Mesothelial cell of epicardium (in vitro differentiated cells): ENCODE measurements at places on chromosomes 4 and X.

DNA sequence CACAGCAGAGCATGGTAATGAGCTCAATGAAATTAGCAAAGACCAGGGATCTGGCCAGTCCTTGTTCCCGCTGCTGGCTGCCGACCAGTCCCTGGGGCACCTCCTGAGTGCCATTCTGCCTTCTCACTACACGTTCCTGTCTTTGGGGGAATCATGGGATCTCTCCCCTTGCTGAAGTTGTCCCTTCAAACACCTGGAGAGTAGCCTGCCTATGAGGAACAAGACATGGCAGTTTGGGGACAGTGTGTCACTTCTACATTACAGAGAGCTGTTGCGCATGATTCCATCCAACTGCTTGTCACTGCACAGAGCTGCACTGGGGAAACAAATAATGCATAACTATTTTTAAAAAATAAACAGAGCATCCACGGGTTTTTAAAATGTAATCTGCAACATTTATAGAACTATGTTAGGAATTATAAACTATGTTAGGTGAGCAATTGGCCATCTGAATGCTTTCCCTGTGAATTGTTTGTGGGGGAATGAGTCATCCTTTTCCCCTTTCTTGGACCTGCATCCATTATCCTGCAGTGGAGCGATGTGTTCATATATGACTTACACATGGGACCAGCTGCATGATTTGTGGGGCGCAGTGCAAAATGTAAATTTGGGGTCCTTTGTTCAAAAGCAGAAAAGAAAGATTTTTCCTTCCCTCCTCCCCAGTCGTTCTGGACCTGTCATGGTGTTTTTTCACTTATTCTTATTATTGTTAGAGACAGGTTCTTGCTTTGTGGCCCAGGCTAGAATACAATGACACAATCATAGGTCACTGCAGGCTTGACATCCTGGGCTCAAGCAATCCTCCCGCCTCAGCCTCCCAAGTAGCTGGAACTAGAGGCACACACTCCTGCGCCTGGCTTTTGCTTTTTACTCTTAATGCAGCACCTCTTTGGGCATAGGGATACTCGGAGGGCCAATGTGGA, 115.0 kb upstream of the TBL1X start:
- H3K36me3 ChIP-seq, result no peaks in the 10 kb centered on the region
- H3K27me3 ChIP-seq, result no peaks in the 10 kb centered on the region
- no peak overlapping the region for H3K27ac ChIP-seq
- no peak overlapping the region for H3K4me3 ChIP-seq

- no peaks in the 10 kb centered on the region for H3K4me1 ChIP-seq
- H3K36me3 ChIP-seq, result no peaks in the 10 kb centered on the region
- no peak overlapping the region for H3K4me3 ChIP-seq
- DNase-seq, result no peak
Observed at GRCh38 chrX:17913801-17914200, 52.7 kb upstream of the RAI2 start.

- no peaks in the 10 kb centered on the region for H3K27me3 ChIP-seq
- no peak overlapping the region for H3K27ac ChIP-seq
- no peak overlapping the region for H3K4me3 ChIP-seq
Observed at GRCh38 chr4:58119298-58119697, 1009.1 kb upstream of the IGFBP7 start.

- no peak for DNase-seq
- H3K27me3 ChIP-seq, result no peaks in the 10 kb centered on the region
- peaks cover 9% of the 10 kb centered on the region for H3K36me3 ChIP-seq
- no peak overlapping the region for H3K27ac ChIP-seq
- peaks cover 6% of the 10 kb centered on the region for H3K4me1 ChIP-seq
- no peak overlapping the region for H3K4me3 ChIP-seq
Observed at GRCh38 chr4:187491959-187492358, 503.6 kb upstream of the ZFP42 start.

DNA sequence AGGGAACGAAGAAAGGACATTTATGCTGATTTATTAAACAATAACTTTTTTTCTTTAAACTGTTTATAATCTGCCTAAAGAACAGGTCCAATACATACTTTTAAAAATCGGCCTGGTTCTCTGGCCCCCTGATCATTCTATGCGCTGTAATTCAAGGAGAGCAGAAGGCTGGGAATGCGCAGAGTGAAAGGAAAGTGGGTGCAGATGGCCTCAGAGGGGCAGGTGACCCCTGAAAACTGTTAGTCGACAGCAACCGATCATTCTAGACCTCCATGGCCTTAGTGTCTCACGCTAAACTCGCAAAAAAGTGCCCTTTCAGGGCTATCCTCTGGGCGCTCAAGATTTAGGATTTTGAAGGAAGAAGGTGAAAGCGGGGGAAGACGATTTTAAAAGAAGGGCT, 2.2 kb downstream of the PDE5A start:
- H3K27me3 ChIP-seq, result no peaks in the 10 kb centered on the region
- H3K4me3 ChIP-seq, result peak overlapping the region; percentile 80
- H3K27ac ChIP-seq, result peak overlapping the region; percentile 53
